ENCODE measurements at places on chromosomes 7 and 10. TPM values are rescaled to one million over a fixed set of nuclear protein-coding genes. Genes with fewer than 3 reads are reported as not detected.
A peak's percentile ranks its signal among the peaks of the same experiment; 100 is the strongest.

TTYH3 gene
- total RNA-seq, result 31.8 TPM

SPDYE9 gene
- total RNA-seq, result not detected

ADRA2A gene
- total RNA-seq, result 0.34 TPM

ADCY1 gene
- total RNA-seq, result 0.52 TPM

DNA sequence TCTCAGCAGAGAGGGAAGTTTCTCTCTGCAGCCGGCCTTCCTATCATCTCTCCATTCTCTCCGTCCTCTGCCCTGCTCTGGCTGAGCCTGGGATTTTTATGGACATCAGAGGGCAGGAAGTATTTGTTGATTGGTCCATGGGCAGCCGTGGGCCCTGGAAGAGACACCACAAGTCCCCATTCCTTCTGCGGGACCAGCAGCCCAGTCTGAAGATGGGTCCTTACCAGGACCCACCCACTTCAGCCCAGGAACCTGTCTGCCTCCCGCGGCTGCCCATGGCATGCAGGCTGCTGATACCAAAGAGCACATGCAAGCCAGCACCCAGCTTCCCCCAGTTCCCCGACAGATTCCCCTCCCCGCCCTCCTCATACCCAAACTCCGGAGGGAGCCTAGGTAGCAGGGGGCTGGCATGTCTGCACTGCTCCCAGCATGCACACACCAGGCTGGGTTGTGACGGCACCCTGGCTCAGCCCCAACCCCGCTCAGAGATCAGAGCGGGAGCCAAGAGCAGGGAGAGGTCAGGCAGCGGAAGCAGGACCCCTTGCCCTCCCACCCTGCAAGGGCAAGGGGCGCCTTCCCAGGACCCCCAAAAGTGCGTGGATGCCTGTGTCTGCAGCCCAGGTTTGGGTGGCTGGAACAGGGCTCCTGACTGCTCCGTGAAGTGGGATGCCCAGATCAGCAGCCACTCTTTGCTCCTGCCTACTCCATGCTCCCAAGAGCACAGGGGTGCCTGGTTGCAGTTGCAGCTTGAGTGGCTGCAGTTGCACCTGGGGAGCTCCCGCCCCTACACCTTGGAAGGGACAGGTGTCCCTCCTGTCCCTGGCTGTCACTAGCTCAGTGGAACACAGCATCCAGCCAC lies 538.6 kb upstream of the POT1 start:
- no peak for DNase-seq

- DNase-seq, result no peak
Measured at GRCh38 chr7:65219623-65220022, 154.0 kb upstream of the ZNF92 start.

DNA sequence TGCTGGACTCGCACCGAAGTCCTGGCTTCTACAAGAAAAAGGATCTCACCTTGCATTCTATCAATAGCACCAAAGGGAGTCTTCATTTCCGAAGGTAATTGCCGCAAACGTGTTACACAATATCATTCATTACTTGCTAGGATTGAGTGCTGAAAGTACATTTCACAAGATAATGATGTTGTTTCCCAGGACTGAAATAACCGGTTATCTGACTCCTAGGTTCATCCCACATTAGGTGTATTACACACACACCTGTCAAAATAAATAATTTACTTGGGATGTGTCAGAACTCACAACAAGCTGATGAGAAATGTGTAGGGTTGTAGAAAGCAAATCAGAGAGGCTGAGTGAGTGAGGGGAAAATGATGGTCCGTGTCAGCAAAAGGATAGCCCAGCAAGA lies 219.4 kb upstream of the RHOBTB1 start:
- DNase-seq, result no peak

GRCh38 chr10:112689327-112690072 lies 242.5 kb downstream of the VTI1A start:
- DNase-seq, result no peak

DNA sequence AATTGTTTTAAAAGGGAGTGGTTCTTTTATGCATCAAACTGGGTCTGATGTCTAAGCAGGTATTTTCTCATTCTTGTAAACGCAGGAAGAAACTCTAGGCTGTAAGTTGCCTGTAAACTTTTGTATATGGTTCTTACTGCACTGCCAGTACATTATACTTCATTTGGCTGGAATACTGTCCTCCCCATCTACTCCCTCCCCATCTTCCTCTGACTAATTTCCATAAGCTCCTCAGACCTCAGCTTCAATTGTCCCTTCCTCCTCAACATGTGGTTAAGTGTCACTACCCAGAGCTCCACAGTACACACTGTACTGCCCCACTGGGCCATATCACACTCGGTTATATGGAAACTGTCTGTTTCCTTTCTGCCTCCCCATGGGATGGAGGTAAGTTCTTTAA lies 161.4 kb upstream of the MDFIC start:
- peak; percentile 20 for DNase-seq

DNA sequence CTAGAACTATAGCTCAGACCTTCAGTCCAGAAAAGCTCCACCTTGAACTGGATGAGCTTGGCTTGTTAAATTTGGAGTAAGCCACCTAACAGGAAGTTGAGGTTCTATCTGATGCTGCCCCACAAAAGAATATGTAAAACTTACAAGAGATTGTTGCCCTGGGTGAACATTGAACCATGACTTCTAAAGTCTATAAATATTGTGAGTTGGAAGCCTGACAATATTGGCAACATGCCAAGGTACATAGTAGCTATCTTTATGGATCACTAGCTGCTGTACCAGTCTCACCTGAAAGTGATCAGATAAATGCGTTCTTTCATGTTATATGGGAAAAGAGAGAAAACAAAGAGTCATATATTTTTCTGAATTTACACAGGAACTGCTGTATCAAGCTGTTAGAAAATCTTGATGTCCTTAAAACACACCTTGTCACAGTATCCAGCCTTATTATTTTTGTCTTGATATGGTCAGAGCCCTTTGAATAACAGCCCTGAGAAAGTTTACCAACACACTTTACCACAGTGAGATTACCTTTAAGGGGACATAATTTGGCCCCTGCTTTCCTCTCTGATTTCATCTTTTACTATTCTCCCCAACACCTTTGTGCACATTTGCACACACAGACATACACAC lies 92.0 kb downstream of the LSMEM1 start:
- no peak for DNase-seq

DNA sequence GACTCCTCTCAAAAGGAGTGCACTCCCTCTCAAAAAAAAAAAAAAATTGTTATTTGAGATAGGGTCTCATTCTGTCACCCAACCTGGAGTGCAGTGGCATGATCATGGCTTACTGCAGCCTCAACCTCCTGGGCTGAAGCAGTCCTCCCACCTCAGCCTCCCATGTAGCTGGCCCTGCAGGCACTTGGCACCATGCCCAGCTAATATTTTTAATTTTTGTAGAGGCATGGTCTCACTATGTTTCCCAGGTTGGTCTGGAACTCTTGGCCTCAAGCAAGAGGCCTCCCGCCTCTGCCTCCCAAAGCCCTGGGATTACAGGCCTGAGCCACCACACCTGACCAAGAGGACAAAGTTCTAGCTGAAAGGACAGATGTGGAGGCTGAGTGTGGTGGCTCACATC lies 120.3 kb downstream of the EPC1 start:
- DNase-seq, result no peak

GRCh38 chr7:47180516-47180826 lies 401.4 kb downstream of the TNS3 start:
- no peak for DNase-seq

Measured in LHCN-M2 (cell line).